ENCODE measurements at places on chromosomes 12 and 14. TPM values are rescaled to one million over a fixed set of nuclear protein-coding genes. Genes with fewer than 3 reads are reported as not detected.

DNA sequence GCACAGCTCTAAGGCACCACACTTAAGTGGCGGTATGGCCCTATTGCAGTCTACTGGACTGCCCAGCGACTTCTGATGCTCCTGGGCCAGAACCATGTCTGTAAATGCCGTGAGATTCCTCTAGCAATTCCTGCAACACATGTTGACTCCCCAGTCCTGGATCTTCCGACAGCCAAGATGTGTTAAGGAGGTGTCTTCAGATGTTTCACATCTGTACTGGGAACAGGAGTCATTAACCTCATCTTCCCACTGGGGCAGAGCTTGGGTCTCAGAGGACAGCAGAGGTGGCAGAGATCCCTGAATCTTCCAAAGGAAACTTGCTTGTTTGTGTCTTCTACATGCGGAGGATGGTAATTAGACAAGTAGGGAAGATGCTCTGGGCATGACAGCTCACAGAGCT, 8.2 kb downstream of the TMEM120B start:
- H3K27ac ChIP-seq = no peak overlapping the region
- H3K36me3 ChIP-seq = no peaks in the 10 kb centered on the region
- DNase-seq = no peak
- H3K27me3 ChIP-seq = no peaks in the 10 kb centered on the region
- H3K4me1 ChIP-seq = no peaks in the 10 kb centered on the region

DNA sequence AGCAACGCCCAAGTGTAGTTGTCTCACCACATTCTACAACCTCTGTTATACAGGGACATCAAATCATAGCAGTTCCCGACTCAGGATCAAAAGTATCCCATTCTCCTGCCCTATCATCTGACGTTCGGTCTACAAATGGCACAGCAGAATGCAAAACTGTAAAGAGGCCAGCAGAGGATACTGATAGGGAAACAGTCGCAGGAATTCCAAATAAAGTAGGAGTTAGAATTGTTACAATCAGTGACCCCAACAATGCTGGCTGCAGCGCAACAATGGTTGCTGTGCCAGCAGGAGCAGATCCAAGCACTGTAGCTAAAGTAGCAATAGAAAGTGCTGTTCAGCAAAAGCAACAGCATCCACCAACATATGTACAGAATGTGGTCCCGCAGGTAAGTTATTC, 123.0 kb downstream of the ARID2 start:
- DNase-seq = no peak
- H3K27ac ChIP-seq = no peak overlapping the region
- no peaks in the 10 kb centered on the region for H3K27me3 ChIP-seq
- H3K4me3 ChIP-seq = no peak overlapping the region
- H3K36me3 ChIP-seq = peaks cover 19% of the 10 kb centered on the region

- DNase-seq = no peak
- H3K4me1 ChIP-seq = no peaks in the 10 kb centered on the region
- no peaks in the 10 kb centered on the region for H3K36me3 ChIP-seq
- no peak overlapping the region for H3K27ac ChIP-seq
- no peaks in the 10 kb centered on the region for H3K27me3 ChIP-seq
Observed at GRCh38 chr14:95979339-95980042, 59.7 kb upstream of the C14orf132 start.

DNA sequence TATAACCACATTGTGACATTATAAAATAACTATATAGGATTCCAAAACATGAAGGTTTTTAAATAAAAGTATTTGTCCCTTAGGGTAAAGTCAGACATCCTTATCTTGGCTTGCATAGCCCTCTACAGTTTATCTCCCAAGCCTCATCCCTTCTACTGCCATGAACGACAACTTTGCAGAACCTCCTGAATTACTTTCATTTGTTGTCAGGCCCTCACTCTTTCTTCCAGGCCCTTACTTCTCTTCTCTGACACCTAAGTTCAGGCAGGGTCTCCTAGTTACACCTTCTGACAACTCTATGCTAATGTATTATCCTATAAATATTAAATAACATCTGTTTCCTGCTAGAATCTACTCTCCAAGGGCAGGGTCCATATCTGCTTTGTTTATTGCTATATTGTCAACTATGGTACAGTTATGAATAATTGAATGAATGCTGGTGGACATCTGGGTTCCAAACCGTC, 115.7 kb upstream of the MDM1 start:
- H3K36me3 ChIP-seq = no peaks in the 10 kb centered on the region
- no peak overlapping the region for H3K4me3 ChIP-seq
- no peak overlapping the region for H3K27ac ChIP-seq
- DNase-seq = no peak
- peaks cover 6% of the 10 kb centered on the region for H3K4me1 ChIP-seq
- no peaks in the 10 kb centered on the region for H3K27me3 ChIP-seq

GRCh38 chr12:3315201-3315661, 175.8 kb upstream of the PRMT8 start:
- no peak for DNase-seq
- no peaks in the 10 kb centered on the region for H3K4me1 ChIP-seq
- no peak overlapping the region for H3K27ac ChIP-seq
- H3K4me3 ChIP-seq = no peak overlapping the region
- no peaks in the 10 kb centered on the region for H3K27me3 ChIP-seq
- no peaks in the 10 kb centered on the region for H3K36me3 ChIP-seq

GRCh38 chr12:120822832-120823503, 81.2 kb downstream of the SPPL3 start:
- no peaks in the 10 kb centered on the region for H3K4me1 ChIP-seq
- H3K36me3 ChIP-seq = no peaks in the 10 kb centered on the region
- no peak overlapping the region for H3K27ac ChIP-seq
- H3K4me3 ChIP-seq = no peak overlapping the region

MAPK1IP1L gene
- total RNA-seq = 83.5 TPM

Data from aorta (tissue), 5 donors.